ENCODE measurements at places on chromosomes 7 and 10.

DNA sequence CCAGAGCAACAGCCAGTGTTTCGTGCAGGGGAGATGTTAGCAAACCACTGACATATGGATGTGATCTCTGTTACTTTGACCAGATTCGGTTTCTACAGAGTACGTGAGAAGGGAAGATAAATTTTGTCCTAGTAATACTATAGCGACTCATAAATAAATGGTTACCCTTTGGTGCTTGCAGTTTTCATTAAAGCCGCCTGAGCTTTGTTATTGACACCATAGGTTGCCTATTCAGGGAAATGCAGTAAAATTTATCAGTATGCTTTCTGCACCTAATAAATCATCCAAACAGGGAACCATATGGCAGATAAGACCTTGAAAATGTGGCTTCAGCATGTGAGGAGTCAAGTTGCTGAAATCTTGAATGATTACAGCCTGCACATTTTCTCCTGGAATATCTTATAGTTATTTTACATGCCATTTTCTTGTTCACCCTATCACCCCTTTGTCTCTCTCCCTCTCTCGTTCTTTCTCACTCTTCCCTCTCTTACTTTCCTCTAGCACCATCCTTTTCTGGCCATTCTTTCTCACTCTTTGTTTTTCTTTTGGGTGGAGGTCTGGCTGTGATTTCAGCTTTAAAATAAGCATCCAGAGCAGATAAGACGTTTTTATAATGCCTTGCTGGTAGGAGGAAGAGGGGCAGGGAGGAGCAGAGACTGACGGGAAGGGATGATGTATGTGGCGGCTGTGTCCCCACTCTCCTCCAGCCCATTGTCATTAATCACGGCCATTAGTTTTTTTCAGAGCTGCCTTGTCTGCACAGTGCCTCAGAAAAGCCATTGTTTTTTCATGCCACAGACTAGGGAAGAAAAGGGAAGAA lies 182.5 kb downstream of the LRMDA start:
- no peak for DNase-seq

DNA sequence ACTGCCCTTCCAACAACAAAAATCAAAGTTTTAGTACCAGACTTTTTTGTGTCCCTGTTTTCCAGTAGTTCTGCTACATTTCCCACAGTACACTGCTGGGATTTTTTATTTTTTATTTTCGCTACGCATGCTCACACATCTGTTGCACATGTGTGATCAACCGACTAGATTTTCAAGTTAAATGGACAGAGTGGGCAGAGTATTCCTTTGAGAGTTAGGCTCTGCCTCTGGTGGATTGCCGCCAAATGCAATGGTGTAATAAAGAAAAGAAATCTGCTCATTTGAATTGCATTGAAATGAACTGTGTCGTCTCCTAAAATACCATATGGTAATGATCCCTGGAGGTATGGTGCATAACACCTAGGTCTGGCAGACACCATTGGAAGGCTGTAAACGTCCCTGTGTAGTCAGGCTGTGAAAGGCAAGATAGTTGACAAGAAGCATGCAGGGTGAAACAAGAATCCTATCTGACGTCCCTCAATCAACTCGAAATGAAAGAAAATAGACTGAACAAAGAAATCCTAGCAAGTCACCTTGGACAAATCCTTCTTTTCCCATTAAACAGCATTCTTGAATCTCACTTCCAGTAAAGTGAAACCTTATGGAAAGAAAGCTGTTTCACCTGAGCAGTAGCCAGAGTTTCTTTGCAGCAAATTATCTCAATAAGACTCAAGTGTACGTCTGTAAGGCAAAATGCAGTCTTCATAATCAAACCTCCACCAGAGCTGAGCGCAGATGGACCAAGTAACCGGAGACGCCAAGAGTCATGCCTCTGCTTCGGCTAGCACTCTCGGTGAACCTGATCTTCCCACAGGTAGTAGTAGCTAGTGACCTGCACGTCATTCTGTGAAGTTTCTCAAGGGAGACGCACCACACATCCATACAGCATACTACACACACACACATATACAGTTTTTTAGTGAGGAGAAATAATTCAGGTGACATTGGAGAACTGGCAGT lies 357.3 kb downstream of the CRPPA start:
- DNase-seq: no peak

DNA sequence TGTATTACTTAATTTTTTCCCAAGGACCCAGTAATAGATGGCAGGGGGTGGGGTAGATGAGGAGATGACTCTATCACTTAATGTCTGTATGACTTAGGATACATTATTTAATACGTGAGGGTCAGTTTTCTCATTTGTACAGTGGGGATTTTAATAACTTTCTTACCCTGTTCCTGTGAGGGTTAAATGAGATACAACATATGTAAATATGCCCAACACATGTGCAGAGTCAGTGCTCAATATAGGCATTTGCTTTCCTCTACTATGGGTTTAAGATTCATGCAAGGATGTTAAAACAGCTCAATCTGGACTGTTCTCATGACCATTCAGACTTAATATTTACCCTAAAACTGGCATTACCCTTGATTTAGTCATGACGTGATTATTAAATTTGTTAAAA lies 31.2 kb downstream of the ST7 start:
- no peak for DNase-seq

- no peak for DNase-seq
Measured at GRCh38 chr7:75712517-75713361, 26.0 kb downstream of the HIP1 start.

GRCh38 chr7:101629171-101629570 lies at the start of gene MYL10:
Gene MYL10, minus strand, starts transcription at chr7:101629296. Its CDS starts 178 bp downstream, at chr7:101629118.
- no peak for DNase-seq

DNA sequence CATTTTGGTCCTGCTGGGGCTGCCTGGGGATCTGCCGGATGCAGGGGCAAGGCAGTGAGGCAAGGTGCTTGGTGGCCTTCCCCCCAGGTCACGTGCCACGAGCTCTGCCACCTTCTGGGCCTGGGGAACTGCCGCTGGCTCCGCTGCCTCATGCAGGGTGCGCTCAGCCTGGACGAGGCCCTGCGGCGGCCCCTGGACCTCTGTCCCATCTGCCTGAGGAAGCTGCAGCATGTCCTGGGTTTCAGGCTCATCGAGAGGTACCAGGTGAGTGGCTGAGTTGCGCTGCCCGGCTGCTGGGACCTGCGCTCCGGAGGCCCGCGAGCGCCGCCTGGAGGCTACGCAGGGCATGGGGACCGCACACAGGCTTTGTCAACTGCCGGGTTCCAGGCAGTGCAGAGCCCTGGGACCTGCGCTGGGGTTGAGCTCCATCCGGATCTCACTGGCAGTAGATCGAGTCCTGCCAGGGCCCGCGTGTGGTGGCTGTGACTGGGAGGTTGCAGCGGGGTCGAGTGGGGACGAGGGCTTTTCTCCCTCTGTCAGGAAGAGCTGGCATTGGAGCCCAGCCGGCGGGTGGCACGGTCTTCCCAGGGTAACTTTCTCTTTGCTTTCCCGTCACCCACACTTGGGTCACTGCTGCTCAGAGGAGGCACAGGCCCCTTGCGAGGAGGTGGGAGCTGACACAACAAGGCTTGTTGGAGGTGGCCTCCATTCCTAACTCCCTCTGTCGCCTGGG lies 21.7 kb downstream of the AMZ1 start:
- peak; percentile 80 for DNase-seq

DNA sequence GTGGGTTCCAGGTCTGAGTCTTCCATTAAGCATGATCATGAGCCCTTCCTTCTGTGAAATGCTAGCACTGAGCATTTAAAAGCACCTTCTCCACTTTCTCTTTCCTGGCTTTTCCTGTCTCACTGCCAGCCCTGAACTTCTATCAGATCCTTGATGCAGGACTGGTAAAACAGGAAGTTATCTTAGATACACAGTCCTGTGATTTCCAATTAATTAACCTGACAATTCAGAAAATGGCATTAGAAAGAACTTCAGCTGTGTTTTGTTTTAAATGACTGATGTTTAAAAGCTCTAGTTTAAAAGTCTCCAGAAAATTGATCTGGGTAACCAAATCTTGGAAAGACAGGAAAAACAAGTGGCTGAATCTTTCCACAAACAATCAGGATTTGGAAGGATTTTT lies 79.0 kb upstream of the MACROH2A2 start:
- no peak for DNase-seq

GRCh38 chr10:132396494-132397035 lies 435 bp upstream of the PWWP2B start:
- DNase-seq: peak; percentile 68

DNA sequence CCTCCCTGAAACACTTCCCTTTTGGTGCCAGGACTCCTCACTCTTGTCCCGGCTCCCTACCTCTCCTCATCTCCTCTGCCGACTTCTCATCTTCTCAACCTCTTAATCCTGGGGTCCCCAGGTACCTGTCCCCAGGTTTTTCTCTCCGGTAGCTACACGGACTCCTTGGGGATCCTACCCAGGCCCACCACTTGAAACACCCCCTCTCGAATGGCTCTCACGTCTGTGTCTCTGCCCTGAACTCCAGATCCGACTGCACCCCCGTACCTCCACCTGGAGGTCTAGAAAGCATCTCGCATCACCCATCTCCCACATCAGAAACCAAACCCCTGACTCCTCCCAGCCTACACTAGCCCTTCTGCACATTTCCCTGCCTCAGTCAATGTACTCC lies 4.8 kb downstream of the TBATA start:
- no peak for DNase-seq

- no peak for DNase-seq
Measured at GRCh38 chr10:3881622-3882021, 96.6 kb upstream of the KLF6 start.

- no peak for DNase-seq
Measured at GRCh38 chr7:877312-878232, 1.2 kb downstream of the GET4 start.
